ENCODE measurements at places on chromosomes 13 and 19.

DNA sequence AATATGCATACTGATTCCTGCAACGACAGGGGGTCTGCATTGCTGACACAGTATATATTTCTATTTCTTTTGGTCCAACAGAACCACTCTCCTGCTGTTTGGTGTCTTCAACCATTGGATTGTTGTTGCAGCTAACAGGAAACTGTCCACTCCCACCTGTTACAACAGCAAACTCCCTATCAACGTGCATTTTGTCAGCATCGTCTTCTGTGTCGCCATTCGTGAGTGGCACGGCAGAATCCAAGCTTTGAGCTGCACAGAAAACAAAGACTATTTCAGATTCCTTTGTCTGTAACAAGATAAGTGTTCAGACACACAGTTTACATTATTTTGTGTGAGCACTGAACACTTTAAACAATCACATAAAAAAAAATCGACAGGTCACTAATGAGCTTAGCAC lies 31.3 kb downstream of the ANKRD10 start:
- no peak for DNase-seq

DNA sequence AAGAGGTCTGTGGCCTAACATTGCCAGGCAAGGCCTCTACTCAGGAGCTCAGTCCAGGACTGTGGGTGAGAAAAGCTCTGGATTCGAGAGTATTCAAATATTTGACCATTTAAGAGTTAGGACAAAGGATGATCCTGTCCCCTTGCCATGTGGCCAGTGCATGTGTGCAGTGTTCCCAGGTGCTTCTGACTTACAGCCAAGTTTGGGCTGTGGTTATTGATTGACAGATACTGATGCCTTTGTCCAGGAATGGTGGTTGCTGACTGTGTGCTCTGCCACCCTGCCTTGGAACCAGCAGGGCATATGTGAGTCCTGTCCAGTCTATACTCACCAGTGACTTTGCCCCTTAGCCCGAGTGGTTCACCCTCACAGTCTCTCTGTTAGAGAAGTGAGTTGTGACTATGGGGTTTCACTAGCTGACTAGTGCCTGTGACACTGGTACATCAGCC lies 51.9 kb downstream of the GARRE1 start:
- no peak for DNase-seq

DNA sequence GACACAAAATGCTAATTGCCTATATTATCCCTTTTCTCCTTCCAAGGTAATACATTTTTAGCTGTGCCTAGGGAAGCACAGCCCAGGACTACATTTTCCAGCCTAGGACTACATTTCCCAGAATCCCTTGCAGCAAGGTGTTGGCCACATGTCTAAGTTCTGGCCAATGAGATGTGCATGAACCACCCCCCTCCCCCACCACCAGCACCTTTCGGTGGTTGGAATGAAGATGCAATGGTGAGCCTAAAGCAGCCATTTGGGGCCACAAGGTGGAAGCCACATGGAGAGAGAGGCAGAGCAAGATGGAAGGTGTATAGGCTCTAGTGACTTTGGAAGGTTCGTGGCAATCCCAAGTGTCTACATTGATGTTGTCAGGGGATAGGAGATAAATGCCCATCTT lies 16.2 kb downstream of the UNC13A start:
- DNase-seq = no peak

DNA sequence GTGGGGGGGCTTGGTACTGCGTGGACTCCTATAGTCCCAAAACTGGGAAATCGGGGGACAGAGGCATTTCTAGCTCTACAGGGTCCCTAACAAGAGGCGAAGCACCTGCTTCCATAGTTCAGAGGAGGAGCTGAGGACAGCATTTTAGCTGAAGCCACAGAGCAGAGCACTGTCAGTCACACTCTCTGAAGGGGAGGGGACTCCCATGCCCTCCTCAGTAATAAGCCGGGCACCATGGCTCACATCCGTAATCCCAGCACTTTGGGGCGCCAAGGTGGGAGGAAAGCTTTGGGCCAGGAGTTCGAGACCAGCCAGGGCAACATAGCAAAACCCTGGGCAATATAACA lies 3.8 kb downstream of the NPAS1 start:
- DNase-seq = no peak

- DNase-seq = no peak
These were observed 20.3 kb downstream of the NFIX start for GRCh38 chr19:13015361-13016223.

DNA sequence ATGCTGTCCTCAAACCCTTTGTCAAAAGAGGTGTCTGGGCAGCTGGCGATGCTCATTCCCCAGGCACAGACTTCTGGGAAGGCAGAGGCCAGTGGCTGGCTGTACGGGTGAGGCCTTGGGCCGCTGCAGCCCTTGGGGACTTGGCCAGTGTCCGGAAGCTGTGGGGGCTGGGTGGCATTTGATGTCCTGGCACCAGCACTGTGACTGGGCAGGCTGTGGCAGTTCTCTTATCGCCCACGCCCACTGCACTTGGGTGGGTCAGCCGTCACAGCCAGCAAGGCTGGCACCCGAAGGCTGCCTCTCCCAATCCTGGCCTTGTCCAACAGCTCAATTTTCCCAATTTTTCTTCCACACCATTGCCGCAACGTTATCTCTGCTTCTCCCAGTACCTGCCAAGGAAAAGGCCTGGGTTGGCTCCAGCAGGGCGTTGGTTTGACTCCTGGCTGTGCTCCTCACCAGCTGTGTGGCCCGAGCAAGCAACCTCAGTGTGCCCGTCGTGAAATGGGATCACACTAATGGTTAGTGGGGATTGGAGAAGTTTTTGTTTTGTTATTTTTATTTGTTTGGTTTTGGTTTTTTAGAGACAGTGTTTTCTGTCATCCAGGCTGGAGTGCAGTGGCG lies 12.7 kb upstream of the SLC44A2 start:
- DNase-seq = no peak

DNA sequence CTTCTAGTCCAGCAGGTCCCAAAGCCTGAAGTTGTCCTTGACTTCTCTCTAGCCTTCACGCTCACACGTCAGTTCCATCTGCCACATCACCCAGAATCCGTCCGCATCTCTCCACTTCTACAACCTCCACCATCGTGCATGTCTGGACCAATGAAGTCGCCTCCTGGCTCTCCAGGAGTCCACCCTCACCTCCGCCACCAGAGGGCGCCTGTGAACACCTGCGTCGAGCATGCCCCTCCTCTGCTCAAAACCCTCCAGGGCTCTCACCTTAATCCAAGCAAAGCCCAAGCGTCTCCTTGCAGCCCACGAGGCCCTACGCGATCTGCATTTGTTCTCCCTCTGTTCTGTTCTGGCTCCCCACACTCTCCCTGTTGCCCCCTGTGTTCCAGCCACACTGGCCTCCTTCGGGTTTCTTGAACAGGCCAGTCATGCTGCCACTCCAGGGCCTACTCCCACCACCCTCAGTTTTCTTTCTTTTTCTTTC lies 3.7 kb downstream of the USHBP1 start:
- DNase-seq = no peak

GRCh38 chr13:30454991-30455390 lies 10.7 kb downstream of the HMGB1 start:
- DNase-seq = no peak

DNA sequence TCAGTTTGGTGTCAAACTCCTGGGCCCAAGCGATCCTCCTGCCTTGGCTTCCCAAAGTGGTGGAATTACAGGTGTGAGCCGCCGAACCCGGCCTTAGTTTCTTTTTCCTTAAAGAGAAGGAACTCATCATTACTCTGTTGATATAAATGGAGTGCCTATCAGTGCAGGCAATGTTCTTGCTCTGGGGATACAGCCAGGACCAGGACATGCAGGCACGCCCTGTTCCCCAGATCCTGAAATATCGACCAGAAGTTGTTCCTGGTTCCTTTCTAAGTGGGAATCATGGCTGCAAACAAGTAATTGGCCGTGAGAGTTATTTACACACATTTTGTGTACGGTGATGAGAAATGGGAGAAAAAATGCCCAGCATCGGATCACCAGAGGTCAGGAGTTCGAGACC lies 8.4 kb downstream of the DNM2 start:
- no peak for DNase-seq

GRCh38 chr13:39528661-39528980 lies 74.4 kb downstream of the LHFPL6 start:
- no peak for DNase-seq

- DNase-seq = peak; percentile 40
These were observed at the start of gene FKBP8 for GRCh38 chr19:18542941-18543813. Gene FKBP8 (minus strand): TSS chr19:18543573. CDS start chr19:18541970, 1,603 bp downstream.

DNA sequence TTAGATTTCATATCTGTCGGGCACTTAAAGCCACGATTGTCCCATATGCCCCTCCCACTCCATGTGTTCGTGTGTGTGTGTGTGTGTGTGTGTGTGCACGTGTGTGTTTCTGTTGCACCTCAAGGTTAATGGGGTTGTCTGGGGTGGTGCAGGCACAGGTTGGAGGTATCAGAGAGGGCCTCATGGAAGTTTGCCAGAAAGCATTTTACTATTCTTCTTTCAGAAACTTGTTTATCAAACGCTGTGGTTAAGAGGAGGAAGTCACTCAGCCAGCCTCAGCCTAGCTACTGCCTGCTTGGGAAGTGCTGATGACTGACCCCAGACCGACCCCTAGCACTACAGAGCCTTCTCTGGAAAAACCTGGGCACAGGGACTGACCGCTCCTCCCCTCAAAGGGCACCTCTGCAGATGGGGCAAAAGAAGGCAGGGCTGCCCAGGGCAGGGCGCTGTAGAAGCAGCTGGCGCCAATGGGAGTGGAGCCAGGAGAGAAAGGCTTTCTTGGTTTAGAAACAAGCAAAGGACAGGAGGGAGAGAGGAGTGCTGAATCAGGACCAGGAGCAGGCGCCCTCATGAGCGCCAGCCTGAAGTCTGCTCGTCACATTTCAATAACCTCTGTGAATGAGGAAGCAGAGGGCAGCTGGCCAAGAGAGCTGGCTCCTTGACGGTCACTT lies 3.9 kb downstream of the SIAH3 start:
- no peak for DNase-seq

GRCh38 chr13:93364166-93364565 lies 137.6 kb downstream of the GPC6 start:
- DNase-seq = no peak

DNA sequence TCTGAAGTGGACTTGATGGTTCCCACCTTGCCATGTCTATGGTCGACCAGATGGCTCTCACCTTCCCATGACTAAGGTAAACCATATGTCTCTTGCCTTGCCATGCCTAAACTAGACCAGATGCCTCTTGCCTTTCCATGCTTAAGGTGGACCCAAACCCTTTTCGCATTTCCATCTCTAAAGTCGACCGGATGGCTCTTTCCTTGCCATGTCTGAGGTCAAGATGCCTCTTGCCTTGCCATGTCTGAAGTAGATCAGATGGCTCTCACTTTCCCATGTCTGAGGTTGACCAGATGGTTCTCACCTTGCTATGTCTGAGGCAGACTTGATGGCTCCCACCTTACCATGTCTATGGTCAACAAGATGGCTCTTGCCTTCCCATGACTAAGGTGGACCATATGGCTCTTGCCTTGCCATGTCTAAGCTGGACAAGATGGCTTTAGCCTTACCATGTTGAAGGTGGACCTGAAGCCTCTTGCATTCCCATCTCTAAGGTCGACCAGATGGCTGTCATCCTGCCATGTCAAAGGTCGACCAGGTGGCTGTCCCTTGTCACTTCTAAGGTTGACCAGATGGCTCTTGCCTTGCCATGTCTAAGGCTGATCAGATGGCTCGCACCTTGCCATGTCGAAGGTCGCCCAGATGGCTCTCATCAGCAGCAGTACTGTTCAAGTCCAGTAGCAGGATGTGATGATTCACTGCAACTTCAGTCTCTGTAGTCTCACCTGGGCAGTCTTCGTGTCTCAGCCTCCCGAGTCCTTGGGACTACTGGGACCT lies 1439.4 kb downstream of the UQCRFS1 start:
- DNase-seq = no peak

- DNase-seq = no peak
These were observed at the start of gene VSTM2B for GRCh38 chr19:29525901-29526729. Gene VSTM2B (plus strand): TSS chr19:29525994. CDS start chr19:29526584, 590 bp downstream.

DNA sequence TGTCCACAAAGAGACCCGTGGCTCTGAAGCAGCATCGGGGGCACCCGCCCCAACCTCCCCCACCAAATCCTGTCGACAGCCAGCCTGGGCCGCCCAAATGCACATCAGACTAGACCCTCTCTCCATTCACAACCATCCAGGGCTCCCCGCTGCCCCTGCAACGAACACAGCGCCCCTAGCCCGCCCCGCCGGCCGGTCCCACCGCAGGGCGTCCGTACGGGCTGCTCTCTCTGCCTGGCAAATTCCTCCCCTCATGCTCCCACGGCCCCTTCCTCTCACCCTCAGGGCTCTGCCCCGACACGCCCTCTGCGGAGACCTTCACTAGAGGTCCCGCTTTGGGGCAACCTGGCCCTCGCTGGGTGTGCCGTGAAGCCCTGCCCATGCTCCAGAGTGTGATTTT lies 7.1 kb downstream of the TCF3 start:
- DNase-seq = no peak

GRCh38 chr13:50678464-50679162 lies 164.9 kb downstream of the DLEU7 start:
- DNase-seq = peak; percentile 80

DNA sequence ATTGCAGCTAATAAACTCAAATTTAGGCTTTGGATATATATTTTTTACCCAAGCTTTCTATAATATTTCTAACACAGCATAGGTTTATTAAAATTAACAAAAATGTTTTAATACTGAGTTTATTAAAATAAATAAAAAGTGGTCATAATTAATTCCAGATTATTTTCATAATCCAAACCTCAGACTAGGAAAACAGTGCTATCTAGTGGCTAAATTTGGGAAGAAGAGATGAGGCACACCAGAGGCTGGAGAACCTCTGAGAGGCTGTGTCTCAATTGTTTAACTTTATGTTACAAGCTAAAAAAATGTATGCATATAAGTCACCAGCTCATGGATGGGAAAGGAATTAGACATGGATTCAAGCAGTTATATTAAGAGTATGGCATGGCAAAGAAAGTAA lies 392.5 kb downstream of the DIAPH3 start:
- DNase-seq = no peak

- DNase-seq = no peak
These were observed 3.7 kb downstream of the GADD45B start for GRCh38 chr19:2479556-2480194.

GRCh38 chr13:42696191-42696590 lies 85.2 kb upstream of the FAM216B start:
- DNase-seq = peak; percentile 2

DNA sequence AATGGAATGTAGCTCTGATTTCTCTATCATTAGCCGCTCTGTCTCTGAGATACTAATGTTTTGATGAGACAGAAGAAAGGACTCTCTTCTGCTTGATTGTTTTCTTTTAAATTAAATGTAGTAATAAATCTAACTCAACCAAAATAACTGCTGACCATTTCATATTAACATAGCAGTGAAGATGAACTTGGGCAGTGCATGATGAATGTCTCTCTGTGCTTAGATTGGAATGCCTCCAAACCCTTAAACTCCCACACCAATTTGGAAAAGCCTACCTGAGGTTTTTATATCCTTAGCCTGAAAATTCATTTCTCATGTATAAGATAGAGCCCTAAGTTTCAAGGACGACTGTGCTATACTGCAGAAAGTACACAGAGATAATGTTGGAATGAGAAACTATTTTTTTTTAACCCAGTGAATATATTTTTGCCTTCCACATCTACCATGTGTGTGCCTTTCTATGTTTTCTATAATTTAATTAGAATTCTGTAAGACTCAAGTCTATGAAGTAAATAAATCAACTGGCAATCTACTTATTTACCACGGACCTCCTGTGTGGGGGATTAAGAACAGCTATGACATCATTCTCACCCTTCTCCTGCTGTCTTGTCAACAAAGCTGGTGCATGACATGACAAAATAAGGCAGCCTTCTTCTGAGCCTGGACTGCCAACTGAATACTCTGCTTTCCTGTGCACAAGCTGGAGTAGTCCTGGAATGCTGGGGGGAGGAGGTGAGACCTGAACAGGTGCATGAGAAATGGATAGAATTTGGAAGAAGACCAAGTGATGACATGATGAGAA lies 155.5 kb downstream of the FGF9 start:
- DNase-seq = no peak

GRCh38 chr19:51777570-51778462 lies 16.8 kb downstream of the FPR2 start:
- peak; percentile 72 for DNase-seq
